ENCODE measurements at places on chromosomes 2 and 18. TPM values are rescaled to one million over a fixed set of nuclear protein-coding genes. Genes with fewer than 3 reads are reported as not detected.

- H3K4me3 ChIP-seq = no peak overlapping the region
- H3K27me3 ChIP-seq = no peaks in the 10 kb centered on the region
- no peak for DNase-seq
- peaks cover 10% of the 10 kb centered on the region for H3K4me1 ChIP-seq
- no peaks in the 10 kb centered on the region for H3K36me3 ChIP-seq
Measured at GRCh38 chr2:208570851-208571763, 164.5 kb downstream of the PTH2R start.

GRCh38 chr2:37453027-37453426 lies 108.6 kb downstream of the QPCT start:
- DNase-seq = no peak
- no peak overlapping the region for H3K4me3 ChIP-seq
- peaks cover 4% of the 10 kb centered on the region for H3K4me1 ChIP-seq
- H3K27ac ChIP-seq = no peak overlapping the region

GRCh38 chr2:104716061-104716460 lies 137.9 kb upstream of the POU3F3 start:
- H3K27me3 ChIP-seq = no peaks in the 10 kb centered on the region
- no peak for DNase-seq
- H3K36me3 ChIP-seq = no peaks in the 10 kb centered on the region
- H3K27ac ChIP-seq = no peak overlapping the region
- no peak overlapping the region for H3K4me3 ChIP-seq

DNA sequence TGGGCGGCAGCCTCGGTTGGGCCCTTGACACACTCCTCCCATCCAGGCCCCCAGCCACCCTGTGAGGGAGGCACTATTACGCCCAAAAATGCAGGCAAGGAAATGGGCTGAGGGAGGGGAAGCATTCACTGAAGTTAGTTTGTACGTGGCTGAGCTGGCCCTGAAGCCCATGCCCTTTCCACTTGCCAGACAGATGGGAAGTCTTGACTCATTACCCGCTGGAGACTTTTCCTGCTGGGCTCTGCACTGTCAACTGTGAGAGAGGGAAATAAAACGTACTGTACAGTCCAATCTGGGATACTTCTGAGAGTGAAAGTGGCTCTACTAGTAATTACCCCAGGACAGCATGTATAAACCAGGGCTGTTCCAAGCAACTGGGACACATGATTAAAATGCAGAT lies 125.9 kb downstream of the MSH2 start:
- no peak for DNase-seq
- H3K4me3 ChIP-seq = no peak overlapping the region
- no peaks in the 10 kb centered on the region for H3K36me3 ChIP-seq
- peaks cover 13% of the 10 kb centered on the region for H3K4me1 ChIP-seq

- DNase-seq = no peak
- H3K4me1 ChIP-seq = peaks cover 21% of the 10 kb centered on the region
- no peak overlapping the region for H3K27ac ChIP-seq
- H3K36me3 ChIP-seq = no peaks in the 10 kb centered on the region
- no peak overlapping the region for H3K4me3 ChIP-seq
- no peaks in the 10 kb centered on the region for H3K27me3 ChIP-seq
Measured at GRCh38 chr2:217407362-217407761, 547.5 kb upstream of the TNP1 start.

DNA sequence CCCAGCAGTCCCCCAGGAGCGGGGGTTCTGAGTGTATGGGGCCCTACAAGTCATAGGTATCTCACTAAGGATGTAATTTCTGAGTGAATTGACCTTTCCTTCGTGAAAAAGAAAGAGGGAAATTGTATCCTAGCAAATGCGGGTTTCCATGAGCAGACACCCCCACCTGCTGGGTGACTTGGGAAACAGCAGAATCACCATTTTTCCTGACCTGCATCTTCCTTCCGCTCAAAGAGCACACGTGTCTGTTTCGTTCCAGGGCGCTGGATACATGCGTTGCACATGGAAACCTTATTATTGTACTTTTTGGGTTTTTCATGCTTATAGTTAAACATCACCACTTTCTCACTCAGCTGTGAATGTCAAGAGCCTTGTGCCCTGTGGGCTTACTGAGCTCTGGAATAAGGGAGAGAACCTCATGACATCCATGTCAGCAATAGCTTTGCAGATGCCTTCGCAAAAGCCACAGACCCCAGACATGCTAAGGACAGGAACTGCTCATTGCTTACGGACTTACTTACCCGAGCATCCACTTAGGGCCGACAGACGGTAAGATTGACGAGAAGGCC lies 132.8 kb downstream of the TPO start:
- DNase-seq = peak; percentile 48
- H3K4me1 ChIP-seq = 0 out of 2 replicates have a peak, but pooled peaks cover 2% of the 10 kb centered on the region
- H3K27ac ChIP-seq = no peak overlapping the region

The SLC16A14 gene
- total RNA-seq = 2.6 TPM

The ERLEC1 gene
- total RNA-seq = 25.9 TPM
